ENCODE measurements at places on chromosomes 7 and 10.

- DNase-seq, result no peak
Measured at GRCh38 chr10:106708506-106708905, 456.0 kb downstream of the SORCS1 start.

DNA sequence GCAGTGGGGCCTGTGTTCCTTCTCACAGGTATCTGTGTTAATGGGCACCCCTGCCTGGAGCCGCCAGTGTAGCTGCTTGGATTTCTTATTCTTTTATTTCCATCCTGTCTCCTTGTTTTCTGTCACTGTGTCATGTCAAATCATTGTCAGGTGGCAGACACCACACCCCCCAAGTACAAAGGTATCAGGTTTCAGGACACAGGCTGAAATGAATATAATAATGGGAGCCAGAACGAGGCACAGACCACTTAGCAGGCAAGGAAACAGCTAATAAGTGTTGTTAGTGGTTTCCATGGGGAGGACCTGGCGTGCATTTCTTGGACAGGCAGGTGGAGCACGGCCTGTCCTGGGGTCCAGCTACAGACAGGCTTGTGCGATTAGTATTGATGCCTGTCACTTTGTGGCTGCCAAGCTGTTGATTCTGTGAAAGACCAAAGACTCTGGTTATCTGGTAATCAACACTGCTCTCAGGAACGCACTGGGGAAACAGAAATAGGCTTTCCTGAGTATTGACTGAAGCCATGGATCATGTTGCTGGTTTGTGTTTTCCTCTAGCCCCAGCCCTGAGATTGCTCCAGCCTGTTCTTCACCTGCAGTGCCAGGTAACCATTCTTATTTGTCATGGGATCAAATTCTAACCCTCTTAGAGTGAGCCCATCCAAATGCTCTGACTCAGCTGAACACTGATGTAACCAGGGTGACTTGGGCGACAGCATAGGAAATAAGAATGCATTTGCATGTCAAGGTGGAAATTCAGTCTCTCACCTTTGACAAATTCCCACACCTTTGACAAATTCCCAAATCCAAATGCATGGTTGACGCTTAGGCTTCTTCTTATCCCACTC lies 1002.0 kb downstream of the LRMDA start:
- DNase-seq, result no peak

DNA sequence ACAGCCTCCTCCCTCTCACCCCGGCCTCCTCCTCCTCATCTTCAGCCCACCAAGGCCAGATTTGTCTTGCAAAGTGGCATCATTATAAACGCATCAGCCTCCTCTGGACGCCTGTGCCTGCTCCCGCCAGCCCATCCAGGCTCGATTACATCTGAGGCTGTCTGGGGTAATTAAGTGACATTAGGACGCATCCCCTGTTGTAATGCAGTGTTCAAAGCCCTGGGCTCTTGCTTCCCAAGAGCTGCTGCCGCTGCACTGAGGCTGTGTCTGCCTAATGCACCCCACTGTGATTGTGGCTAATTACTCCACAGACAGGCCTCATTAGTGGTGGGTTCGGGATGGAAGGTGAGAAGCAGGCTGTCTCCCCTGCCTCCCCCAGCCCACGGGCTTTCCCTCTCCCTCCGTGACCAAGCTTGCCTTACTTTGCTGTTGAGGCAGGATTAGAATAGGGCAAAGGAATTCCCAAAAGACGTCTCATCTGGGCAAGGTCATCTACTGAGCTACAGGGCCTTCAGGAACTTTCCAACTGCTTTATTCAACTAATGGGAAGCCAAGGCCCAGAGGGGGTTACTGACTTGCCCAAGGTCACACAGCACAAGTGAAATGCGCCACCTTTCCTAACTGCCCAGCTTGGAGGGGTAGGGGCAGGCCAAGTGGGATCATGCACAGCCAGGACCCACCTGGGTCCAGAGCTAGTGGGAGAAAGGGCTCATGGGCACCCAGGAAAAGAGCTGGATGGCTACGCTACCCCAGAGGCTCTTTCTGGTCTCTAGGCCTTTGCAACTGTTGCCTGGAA lies 66.2 kb upstream of the PCBD1 start:
- DNase-seq, result no peak

DNA sequence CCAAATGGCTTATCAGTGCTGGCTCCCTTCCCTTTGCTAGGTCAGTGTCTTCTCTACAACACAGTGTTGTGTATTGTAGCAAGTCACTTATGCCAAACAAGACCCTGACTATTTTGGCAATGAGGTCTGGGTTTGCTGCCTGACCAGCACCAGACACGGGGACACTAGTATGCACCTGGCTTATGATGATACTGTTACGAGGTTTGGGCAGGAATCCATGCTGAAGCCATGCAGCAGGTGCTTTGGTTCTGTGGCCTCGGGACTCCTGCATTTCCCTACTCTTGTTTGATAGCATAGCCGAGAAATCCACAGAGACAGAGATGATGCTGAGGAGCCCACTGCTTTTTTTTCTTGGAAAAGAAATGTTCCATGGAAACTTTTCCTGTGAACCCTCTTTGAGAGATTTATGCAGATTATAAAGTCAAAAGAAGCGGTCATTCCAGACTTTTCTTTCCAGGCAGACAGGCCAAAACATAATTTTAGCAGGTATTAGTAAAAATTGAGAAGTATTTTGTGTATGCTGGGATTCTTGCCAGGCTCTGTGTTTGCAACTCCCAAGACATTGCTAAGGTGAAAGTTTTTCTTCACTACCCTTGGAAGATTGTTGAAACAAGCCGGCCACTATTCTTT lies 291.1 kb downstream of the BBS9 start:
- DNase-seq, result no peak

DNA sequence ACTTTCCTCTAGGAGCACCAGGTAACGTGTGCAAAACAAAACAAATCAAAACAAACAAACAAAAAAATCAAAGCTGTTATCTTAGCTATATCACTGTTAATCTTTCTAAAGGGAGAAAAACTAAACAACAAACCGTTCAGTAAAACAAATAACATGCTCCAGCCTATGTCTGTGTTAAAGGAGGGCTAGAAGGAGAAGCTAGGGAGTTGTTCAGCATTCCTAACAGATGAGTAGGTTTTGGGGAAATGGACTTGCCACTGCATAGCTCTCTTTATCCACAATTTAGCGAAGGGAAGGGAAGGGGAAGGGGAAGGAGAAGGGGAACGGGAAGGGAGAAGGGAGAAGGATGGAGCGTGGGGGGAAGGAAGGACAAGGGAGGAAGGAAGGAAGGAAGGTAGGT lies 134.2 kb upstream of the AKR1E2 start:
- DNase-seq, result no peak

DNA sequence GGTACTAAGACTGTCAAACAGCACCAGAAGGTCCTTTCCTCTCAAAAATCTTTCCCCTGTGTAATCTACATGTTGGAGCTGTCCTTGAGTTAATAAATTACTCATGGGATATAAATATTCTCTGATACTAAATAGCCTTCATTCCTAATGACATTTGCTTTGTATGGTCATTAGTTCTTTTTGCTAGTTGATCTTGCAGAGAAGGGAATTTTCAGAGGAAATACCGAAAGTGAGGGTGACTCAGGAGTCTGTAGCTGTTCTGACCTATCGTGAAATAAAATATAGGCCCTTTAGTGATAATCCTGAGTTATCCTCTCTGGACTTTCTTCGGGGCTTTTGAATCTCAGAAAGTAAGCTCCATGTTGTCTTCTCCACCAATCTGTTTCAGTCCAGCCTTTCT lies 19.4 kb upstream of the CLDN12 start:
- DNase-seq, result no peak

Data from stimulated activated CD4-positive, alpha-beta T cell treated with anti-CD3 and anti-CD28 coated beads, Interleukin-2, amount 100 ng/mL, for 24 hours (primary cell).